ENCODE measurements at places on chromosomes 13 and 19. TPM values are rescaled to one million over a fixed set of nuclear protein-coding genes. Genes with fewer than 3 reads are reported as not detected.

DNA sequence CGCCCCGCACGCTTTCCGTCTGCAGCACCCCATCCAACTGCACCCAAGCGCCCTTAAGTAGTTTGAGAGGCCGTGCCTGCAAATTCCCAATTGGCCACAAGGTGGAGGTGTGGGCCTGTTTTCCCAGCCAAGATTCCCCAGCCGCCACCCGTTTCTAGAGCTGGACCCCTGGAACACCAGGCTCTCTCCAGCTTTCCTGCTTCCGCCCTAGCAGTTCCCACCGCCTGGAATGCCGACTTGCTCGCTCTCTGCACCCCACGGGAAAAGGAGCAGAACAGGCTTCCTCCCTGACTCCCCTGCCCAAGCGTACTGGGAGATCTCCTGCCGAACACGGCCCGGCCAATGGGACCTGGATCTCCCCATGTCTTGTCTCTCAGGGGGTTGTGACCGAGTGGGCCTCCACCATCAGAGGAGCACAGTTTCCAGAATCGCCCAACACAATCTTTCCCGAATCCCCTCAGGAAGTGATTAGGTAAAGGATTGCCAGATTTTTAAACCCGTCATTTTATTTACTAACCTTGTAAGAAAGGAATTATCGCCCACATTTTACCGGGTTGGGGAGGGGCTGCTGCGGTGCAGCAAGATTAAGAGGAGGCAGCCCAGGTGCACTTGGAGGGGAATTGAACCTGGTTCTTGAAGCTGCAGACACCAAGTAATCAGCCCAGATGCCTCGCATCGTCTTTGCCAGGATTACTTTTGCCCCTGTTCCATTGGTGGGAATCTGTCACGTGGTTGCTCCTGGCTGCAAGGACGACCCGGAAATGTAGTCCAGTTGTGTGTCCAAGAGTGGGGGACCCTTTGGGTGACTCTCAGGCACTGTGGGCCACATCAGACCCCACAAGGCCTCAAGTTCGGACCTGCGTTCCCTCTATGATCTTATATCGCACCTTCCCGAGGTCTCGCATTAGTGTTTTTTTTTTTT is 3.5 kb upstream of the NAPSA start:
- peak; percentile 51 for DNase-seq

DNA sequence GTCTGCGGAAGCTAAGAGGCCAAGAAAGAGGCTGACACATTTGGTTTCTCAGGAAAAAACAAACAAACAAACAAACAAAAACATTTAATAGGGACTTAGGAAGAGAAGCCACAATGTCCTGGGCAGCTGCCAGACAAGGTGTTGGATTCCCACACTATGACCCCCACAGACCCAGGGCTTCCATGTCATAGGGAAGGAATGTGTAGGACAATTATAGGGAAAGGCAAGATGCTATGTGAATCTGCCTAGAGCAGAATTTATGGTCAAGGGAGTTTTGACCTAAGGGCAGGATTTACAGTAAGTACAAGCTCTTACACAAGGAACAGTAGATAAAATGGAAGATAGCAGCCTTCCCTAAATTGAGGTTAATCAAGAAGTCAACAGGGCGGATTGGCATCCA is 9.1 kb upstream of the CDADC1 start:
- DNase-seq, result no peak

DNA sequence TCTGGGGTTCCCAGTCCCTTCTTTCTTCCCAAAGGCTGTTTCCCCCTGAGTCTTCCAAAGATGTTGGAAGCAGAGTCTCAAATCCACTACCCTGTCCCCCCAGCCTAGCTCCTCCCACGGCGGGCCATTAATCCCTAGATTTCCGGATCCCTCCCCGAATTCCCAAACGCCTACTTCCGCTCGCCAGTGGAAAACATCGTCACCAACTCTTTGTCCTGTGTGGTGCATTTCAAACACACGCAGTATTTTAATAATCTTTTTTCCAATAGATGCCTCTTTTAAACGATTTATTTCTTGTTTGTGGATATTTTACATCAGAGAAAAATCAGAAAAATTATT is 610 bp downstream of the ZNF791 start:
- peak; percentile 38 for DNase-seq

DNA sequence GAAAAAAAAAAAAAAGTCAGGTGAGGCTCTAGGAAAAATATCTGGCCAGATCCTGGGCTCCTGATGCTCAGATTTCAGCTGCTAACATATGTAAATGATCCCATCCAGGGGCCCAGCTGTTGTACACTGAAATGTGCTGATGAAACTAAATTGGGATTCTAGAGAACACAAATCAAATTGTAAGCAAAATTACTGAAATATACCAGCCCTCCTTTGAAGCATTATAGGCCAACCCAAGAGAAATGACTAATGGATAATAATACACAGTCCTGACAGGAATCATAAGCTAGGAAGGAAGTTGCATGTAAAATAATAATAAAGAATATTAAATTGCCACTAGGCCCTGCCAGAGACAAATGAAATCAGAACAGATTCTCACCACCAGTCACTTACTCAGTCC is 17.8 kb downstream of the KCTD12 start:
- no peak for DNase-seq

DNA sequence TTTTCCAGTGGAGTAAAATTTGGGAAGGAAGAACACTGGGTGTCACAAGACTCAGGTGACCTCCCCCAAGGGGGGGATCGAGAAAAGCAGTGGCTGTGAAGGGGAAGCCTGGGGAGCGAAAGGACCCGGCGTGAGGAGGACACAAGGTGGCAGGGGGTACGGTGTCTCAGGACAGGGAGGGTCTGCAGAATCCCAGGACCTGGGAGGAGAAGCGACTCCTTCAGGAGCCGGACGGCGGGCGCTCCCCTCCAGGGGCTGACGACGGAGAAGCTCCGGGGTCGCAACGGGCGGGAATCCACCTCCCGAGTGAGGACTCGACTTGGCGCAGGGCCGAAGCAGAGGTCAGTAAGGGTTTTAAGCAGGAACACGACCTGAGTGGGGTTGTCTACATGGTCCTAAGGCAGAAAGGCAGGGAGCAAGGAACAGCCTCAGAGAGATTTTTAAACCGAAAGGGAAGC is 529 bp downstream of the ZNF836 start:
- no peak for DNase-seq

- no peak for DNase-seq
Observed at GRCh38 chr19:4686700-4687099, 16.6 kb upstream of the MYDGF start.

DNA sequence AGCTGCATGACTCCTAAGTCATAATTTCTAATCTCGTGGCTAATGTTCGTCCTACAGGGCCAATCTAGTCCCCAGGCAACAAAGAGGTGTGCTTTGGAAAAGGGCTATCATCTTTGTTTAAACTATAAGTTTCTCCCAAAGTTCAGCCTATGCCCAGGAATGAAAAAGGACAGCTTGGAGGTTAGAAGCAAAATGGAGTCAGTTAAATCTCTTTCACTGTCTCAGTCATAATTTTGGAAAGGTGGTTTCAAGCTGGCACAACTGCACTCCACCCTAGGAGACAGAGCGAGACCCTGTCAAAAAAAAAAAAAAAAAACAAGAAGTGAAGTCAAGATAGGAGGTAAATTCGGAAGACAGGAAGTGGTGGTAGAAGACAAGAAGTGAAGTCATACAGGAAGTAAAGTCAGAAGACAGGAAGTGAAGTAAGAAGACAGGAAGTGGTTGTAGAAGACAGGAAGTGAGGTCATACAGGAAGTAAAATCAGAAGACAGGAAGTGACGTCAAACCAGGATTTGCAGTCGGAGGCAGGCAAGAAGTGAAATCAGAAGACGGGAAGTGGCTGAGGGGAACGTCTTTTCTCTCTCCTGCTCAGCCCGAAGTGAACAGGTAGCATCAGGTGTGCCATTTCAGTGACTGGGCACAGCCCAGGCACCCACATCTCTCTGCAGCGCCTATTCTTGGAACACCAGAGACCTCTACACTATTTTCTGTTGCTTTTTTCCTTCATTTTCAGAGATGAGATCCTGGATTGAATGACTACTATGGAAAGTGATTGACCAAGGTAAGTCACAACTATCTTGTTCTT is 32.2 kb downstream of the GP6 start:
- no peak for DNase-seq

DNA sequence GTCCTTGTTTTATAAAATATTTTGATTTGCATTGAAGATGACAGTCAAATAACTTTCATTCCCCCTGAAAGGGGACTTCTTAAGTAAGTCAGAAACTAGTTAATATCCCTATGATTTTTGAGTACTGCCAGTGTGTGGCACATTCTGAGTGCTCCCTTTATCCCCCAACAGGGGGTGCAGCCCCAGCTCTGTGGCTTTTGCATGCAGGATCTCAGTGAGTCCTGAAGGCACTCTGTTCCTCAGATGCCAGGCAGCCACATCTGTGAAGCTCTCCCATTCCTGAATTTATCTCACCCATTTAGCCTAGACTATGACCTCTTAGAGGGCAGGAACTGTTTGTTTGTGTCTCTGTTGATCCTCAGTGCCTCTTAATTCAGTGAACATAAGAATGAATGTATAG is 123.1 kb downstream of the CDK8 start:
- DNase-seq, result no peak

- no peak for DNase-seq
Observed at GRCh38 chr13:67308004-67308772, 78.1 kb upstream of the PCDH9 start.

The JAK3 gene
- 35.8 TPM for total RNA-seq

The HNRNPM gene
- 117 TPM for total RNA-seq

The STXBP2 gene
- 20.2 TPM for total RNA-seq

The SERPINE3 gene
- 0.68 TPM for total RNA-seq

The ERICH6B gene
- total RNA-seq, result not detected
